Motor neuron (in vitro differentiated cells): ENCODE measurements at places on chromosomes 5 and 9. TPM values are rescaled to one million over a fixed set of nuclear protein-coding genes. Genes with fewer than 3 reads are reported as not detected.

The ZNF658 gene
- 12.7 and 13.0 TPM in 2 replicates for total RNA-seq

The GARIN3 gene
- not detected in 2 replicates for total RNA-seq

The SMIM33 gene
- 0.17 and 0.23 TPM in 2 replicates for total RNA-seq

The PCDHB8 gene
- total RNA-seq = 2.9 and 3.1 TPM in 2 replicates

The TAF1L gene
- 0.14 and 0.17 TPM in 2 replicates for total RNA-seq

The PCDHGB2 gene
- total RNA-seq = 10.7 and 11.9 TPM in 2 replicates

The SCGB3A2 gene
- total RNA-seq = not detected in 2 replicates

The PRSS3 gene
- total RNA-seq = not detected in 2 replicates

The GADD45G gene
- total RNA-seq = 2.7 and 3.5 TPM in 2 replicates

The IL33 gene
- total RNA-seq = 2.3 and 2.5 TPM in 2 replicates

The TMEFF1 gene
- 31.9 and 38.0 TPM in 2 replicates for total RNA-seq

The RLN2 gene
- 0.36 TPM in 1 of 2 replicates, not detected in the other for total RNA-seq

The GNA14 gene
- total RNA-seq = 0.46 and 0.70 TPM in 2 replicates

The PTGER4 gene
- 10.6 and 12.0 TPM in 2 replicates for total RNA-seq

The SHOC1 gene
- 1.2 and 1.3 TPM in 2 replicates for total RNA-seq

The RASEF gene
- 3.4 and 3.9 TPM in 2 replicates for total RNA-seq

The FSD1L gene
- total RNA-seq = 30.7 and 32.2 TPM in 2 replicates

The SYNPO gene
- 0.27 and 0.50 TPM in 2 replicates for total RNA-seq

The DNAI1 gene
- 2.1 and 2.9 TPM in 2 replicates for total RNA-seq

The SPINK13 gene
- 0.51 and 0.81 TPM in 2 replicates for total RNA-seq

The ZNF462 gene
- total RNA-seq = 53.0 and 80.0 TPM in 2 replicates

The CTXN3 gene
- 17.8 and 18.3 TPM in 2 replicates for total RNA-seq

The LRRTM2 gene
- 90.4 and 94.2 TPM in 2 replicates for total RNA-seq

The MAPK9 gene
- total RNA-seq = 30.7 and 41.9 TPM in 2 replicates

The GLRA1 gene
- 9.8 and 10.6 TPM in 2 replicates for total RNA-seq

The ZNF300 gene
- total RNA-seq = 0.17 and 0.23 TPM in 2 replicates

The NR6A1 gene
- 4.7 and 6.1 TPM in 2 replicates for total RNA-seq

The IGIP gene
- total RNA-seq = 2.5 and 2.8 TPM in 2 replicates

The CBY3 gene
- total RNA-seq = 1.4 and 3.3 TPM in 2 replicates

The C9orf152 gene
- total RNA-seq = 0.19 TPM in 1 of 2 replicates, not detected in the other

The PCSK5 gene
- total RNA-seq = 6.4 and 6.7 TPM in 2 replicates

The INSL6 gene
- 0.48 TPM in 1 of 2 replicates, not detected in the other for total RNA-seq

The WNT8A gene
- not detected in 2 replicates for total RNA-seq

The CEMIP2 gene
- 173 and 188 TPM in 2 replicates for total RNA-seq

The CNOT6 gene
- total RNA-seq = 23.7 and 25.5 TPM in 2 replicates

The CCL27 gene
- 0.75 TPM in 1 of 2 replicates, not detected in the other for total RNA-seq

The CER1 gene
- total RNA-seq = 0.31 and 0.62 TPM in 2 replicates

The CXCL14 gene
- 9.9 and 11.8 TPM in 2 replicates for total RNA-seq

The TMEM141 gene
- 27.4 and 30.1 TPM in 2 replicates for total RNA-seq

The PCDHA1 gene
- 0.56 TPM in 1 of 2 replicates, not detected in the other for total RNA-seq

The RC3H2 gene
- total RNA-seq = 31.6 and 35.2 TPM in 2 replicates

The FAM151B gene
- 2.1 and 2.4 TPM in 2 replicates for total RNA-seq
